Omental fat pad (tissue), 4 donors: ENCODE measurements at places on chromosomes 12 and 14.

DNA sequence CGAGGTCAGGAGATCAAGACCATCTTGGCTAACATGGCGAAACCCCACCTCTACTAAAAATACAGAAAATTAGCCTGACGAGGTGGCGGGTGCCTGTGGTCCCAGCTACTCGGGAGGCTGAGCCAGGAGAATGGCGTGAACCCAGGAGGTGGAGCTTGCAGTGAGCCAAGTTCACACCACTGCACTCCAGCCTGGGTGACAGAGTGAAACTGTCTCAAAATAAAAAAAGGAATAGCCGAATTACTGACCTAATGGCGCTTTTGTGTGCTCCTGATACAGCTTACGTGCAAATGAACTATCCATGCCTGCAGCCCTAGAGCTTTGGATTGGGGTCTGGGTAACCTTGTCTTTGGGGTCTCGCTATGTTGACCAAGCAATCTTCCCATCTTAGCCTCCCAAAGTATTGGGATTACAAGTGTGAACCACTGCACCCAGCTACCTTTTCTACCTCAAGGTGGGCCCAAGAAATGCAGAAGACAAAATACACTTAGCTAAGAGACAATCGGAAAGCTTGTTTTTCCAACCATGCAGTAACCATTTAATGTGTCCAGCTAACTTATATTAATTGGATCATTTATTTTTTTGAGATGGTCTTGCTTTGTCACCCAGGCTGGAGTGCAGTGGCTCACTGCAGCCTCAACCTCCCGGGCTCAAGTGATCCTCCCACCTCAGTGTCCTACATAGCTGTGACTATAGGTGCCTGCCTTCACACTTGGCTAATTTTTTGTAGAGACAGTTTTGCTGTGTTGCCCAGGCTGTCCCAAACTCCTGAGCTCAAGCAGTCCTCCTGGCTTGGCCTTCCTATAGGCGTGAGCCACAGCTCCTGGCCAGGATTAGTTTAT, 5.5 kb downstream of the PABPN1 start:
- DNase-seq = no peak

GRCh38 chr12:91866566-91866965, 279.1 kb downstream of the BTG1 start:
- DNase-seq = no peak

DNA sequence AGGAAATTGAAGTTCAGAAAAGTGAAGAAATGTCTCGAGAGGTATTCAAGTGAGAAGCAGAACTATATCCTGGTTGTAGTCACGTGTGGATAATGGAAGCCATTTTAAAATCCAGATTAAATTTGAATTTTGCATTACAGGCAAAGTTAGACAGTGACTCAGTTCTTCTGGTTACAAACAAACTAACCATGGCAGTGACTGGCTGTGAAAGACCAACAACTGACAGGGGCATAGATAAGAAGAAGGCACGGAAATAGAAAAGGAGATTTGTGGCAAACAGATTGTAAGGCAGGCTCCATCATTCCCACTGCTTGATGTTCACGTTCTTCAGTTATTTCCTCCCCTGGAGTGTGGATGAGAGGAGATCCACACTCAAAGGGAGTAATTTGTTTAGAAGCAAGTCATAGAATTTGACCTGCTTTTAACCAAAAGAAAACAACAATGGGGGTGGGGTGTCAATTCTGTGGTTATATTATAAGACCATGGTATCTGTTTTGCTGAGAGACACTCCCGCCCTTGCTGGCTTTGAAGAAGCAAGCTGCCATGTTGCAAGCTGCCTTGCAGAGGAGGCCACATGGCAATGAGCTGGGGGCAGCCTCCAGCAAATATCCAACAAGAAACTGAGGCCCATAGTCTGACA, 795.3 kb downstream of the VRK1 start:
- DNase-seq = no peak

GRCh38 chr12:127909041-127909440, 357.9 kb upstream of the TMEM132C start:
- DNase-seq = no peak

DNA sequence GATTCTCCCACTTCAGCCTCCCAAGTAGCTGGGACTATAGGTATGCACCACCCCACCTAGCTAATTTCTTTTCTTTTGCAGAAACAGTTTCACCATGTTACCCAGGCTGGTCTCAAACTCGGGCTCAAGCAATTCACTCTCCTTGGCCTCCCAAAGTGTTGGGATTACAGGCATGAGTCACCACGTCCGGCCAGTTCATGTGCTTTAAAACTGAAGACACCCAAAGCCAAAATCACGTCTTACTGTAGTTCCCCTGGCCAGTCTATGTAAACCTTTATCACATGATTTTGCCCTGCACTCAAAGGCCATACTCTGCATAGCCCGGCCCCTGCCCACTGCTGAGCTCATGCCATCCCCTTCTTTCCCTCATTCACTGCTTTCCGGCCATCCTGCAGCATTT, 4.5 kb downstream of the ALKBH2 start:
- DNase-seq = no peak

GRCh38 chr12:9587987-9588600, 19.6 kb downstream of the KLRB1 start:
- no peak for DNase-seq

- no peak for DNase-seq
These were observed 9.6 kb upstream of the FOXG1 start for GRCh38 chr14:28756884-28757570.

GRCh38 chr12:20154052-20154451, 214.3 kb upstream of the PDE3A start:
- no peak for DNase-seq

DNA sequence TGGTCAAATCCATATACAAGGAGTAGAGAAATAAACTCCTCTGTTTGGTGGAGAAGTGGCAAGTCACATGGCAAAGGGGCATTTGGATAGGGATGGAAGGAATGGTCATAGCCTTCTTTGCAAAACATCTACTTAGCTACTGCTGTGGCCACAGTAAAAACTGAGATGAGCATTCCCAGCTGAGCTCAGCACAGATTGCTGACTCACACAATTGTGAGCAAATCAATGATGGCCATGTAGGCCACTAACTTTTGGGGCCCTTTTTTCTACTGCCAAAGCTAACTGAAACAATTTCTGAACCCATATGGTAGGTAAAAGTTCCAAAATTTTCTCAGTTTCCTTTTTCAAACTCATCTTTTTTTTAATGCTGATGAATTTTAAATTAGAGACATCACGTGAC, 31.6 kb downstream of the DUSP6 start:
- DNase-seq = no peak

- DNase-seq = no peak
These were observed 40.9 kb downstream of the PTGER2 start for GRCh38 chr14:52355016-52355431.
